GM19239 (cell line): ENCODE measurements at places on chromosomes 12 and 14.

DNA sequence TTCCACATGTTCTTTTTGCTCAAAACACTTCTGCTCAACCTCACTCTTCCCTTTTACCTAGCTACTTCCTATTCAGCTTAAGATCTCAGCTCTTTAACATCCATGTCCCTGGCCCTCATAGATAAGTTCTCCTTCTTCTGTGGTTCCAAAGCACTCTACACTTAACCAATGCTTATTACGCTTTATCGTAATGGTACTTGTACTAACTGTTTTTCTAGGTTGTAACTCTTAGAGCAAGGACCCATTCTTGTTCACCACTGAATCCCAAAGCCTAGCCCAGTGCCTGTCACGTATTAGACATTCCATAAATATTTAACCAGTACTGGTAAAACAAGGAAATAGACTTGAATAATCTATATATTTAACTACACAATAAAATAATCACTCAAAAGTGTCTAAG lies 5.3 kb downstream of the SLC41A2 start:
- DNase-seq: no peak

- DNase-seq: no peak
These were observed 2.1 kb downstream of the WNK1 start for GRCh38 chr12:754473-754820.

DNA sequence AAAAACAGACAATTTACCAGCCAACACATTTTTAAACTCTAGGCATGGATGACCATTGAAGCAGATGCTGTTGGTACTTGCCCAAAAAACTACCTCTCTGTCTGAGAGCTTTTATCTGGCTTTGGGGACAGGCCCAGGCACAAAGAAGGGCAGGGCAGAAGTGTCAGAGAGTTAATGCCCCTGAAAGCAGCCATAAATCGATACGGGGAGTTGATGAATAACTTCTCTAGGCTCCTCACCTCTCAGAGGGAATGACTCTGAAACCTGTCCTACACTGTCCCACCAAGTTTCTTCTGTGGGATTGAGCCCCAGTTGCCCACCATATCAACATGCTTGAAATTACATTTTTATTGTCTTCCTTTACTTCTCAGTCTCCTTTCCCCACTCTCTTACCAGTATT lies 113.0 kb upstream of the DAAM1 start:
- DNase-seq: no peak

- DNase-seq: no peak
These were observed 687 bp downstream of the IFFO1 start for GRCh38 chr12:6555018-6555691.

DNA sequence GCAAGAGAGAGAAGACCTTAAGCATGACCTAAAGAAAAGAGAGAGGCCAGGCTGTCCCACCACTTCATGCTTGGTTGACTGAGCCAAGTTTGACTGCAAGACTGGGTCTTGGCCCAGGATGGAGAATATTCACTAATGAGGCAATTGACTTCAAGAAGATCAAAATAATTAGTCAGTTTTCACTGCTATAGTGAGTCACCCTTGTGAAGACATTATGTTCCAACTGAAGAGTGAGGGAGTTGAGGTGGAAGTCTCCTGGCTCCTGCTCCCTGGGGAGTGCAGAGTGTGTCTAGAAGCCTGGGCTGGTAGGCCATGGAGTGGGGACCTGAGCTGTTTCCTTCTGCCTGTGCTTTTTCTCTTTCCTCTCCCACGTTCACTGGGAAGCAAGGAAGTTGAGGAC lies 117.6 kb downstream of the CACNA1C start:
- no peak for DNase-seq

- no peak for DNase-seq
These were observed 18.7 kb downstream of the CCDC63 start for GRCh38 chr12:110865521-110865920.

DNA sequence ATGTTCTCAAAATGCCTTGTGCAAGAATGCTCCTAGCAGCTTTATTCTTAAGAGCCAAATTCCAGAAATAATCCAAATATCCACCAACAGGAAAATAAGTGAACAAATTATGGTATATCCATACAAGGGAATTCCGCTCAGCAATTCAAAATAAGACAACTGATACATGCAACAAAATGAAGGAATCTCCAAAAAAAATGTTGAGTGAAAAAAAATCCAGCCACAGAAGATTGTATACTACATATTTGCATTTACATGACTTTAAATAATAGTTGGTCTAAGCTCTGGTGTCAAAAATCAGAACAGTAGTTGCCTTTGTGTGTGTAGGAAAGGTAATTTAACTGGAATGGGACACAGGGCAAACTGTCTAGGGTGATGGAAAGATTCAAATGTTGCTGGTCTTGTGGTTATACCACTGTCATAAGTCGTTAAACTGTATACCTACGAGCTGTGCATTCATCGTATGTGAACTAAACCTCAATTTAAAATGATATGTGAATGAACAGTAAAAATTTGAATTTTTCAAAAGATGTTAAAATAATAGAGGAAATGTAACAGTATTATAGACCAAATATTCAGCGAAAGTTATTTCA lies 3.2 kb downstream of the CD69 start:
- DNase-seq: no peak

GRCh38 chr12:41407232-41407799 lies 219.2 kb downstream of the PDZRN4 start:
- DNase-seq: no peak

GRCh38 chr14:33165144-33165925 lies 226.7 kb downstream of the NPAS3 start:
- no peak for DNase-seq

DNA sequence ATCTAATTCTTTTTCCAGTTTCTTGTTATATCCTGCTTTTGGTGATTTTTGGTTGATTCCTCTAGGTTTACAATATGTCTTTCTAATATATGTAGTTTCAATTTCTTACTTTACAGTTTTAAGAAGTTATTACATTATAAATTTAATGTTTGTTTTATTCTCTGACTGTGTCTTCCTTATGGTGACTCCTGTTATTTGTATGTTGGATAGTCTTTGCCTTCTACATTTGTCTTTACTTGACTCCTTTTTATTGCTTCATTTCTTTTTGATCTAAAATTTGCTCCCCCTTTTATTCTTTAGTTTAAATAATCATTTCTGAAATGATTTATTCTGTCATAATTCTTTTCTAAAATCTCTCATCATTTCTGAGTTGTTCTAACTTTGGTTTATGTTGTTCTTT lies 125.8 kb downstream of the CCDC91 start:
- no peak for DNase-seq

DNA sequence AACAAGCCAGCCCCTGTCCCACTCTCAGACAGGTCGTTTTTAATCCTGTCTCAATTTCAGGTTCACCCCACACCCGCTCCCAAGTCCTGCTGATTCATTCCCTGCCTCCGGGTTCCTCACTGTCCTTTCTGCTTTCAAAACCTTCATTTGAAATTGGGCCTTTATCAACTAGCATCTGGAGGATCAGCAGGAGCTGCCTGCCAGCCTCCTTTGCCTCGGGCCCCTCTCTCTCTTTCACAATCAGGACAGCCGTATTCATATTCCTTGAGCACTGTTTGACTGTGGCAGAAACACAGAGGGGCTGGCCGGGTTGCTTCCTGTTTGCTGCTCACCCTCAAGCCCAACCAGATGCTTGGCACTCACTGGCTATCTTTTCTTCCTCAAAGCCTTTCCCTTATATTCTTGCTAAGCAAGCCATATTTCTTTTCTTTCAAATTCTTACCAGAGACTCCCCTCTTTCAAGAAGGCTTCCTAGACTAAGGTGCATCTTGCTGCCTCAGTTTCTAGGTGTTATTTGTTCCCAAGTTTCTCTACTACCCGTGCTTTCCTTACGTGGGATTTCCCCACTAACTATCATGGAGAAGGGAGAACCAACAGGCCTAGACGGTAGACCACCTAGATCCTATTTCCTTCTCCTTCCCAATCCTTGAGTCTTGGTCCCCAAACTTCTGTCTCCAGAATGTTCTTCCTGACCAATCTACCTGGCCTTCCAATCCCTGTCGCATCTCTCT lies 3.0 kb downstream of the GALNT6 start:
- no peak for DNase-seq

DNA sequence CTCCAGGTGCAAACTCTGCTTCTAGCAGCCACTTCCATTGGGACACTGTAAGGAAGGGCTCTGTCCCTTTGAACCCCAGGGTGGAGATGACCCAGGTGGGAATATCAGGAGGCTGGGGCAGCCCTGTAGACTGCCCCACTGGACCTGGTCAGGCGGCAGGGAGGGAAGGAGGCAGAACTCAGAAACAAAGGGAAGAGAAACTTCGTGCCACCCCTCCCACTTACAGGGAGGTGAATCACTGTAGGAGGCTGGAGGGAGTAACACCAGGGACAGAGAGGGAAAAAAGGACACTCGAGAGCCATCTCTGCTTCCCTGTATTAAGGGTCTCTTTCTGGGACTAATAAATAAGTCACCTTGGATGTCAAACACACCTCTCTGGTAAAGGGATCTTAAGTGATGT lies 37.4 kb downstream of the ISCA2 start:
- DNase-seq: no peak

DNA sequence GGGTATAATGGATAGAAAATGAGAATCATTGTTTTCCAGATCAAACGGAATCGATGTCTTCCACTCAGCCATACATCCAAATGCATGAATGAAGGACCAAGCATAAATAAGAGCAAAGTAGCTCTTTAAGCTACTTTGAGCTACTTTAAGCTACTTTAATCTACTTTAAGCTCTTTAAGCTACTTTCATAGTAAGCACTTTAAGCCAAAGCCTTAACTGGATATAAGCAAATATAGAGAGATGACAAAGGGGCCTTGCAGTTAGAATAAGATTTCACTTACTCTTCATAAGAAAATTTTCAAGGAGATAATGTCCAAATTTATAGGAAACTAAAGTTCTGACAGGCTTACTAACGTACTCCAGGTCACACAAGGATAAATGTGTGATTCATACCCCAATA lies 355.6 kb upstream of the KITLG start:
- no peak for DNase-seq

DNA sequence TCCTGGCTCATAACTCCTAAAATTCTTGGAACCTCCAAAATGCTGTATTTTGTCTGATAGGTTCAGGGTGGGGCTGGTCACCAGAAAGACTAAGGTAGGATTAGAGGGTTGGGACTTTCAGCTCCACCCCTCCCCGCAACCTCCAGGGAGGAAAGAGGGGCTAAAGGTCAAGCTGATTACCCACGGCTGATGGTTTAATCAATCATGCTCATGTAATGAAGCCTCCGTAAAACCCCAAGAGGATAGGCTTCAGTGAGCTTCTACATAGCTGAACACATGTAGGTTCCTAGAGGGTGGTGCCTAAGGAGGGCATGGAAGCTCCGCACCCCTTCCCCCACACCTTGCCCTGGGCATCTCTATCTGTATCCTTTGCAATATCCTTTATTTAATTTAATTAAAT lies 60.0 kb downstream of the DGLUCY start:
- DNase-seq: no peak

GRCh38 chr12:61525331-61525730 lies 734.9 kb upstream of the USP15 start:
- DNase-seq: no peak

DNA sequence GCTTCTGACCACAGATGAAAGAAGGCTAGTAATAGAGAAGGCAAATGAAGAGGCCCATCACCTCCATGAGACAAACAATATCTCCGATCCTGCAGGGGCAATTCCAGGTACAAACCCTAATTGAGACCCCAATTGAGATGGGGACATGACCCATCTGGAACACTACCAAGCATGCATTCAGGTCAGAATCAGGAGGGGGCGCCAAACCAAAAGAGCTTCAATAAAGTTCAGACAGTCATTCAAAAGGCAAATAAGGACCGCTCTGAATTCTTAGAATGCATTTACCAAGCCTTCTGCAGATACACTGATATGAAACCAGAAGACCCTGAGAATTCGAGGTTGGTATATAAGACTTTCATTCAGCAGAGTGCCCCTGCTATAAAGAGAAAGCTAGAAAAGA lies 10.2 kb upstream of the EDDM3B start:
- no peak for DNase-seq

DNA sequence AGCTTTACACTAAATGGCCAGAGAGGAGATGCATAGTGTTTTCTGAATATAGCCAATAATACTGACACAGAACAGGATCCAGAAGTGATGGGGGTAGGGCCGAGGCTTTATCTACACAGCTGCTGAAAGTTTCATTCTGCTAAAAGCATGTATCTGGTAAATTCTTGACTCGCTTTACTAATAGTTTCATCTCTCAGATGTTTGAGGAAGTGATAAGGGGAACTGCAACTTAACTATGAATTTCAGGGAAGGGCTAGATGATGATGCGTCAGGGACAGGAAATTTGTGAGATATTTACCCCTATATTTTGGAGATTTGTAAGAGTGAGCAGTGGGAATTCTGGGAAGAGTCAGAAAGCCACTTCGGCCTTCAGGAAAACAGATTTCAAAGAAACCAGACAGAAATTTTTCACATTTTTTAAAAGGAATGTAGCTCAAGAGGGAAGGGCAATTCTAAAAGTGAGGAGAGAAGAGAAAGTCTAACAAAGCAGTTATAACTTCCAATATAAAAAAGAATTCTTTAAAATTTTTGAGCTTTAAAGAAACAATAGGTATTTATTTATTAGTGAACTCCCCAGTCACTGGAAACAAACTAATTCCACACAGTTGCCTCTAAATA lies 243.1 kb downstream of the BCAT1 start:
- peak; percentile 36 for DNase-seq

GRCh38 chr12:123011701-123012100 lies 31.2 kb downstream of the ARL6IP4 start:
- no peak for DNase-seq

DNA sequence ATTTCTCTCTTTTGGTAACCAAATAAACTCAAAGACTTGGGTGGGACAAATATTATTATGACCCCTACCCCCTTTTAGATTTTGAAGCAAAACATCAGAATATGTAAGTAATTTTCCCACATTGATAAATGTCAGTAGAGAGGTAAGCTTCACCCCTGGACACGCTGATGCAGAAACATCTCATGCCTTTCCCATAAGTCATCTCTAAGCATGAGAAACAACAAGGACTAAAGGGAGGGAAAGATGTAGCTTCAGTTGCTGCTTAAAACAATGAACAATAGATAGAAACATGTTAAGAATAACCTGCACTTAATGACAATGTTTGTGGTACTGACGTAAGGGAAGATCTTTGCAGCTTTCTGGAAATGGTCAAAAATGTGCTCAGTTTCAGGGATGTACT lies 56.3 kb upstream of the SLC8A3 start:
- no peak for DNase-seq

DNA sequence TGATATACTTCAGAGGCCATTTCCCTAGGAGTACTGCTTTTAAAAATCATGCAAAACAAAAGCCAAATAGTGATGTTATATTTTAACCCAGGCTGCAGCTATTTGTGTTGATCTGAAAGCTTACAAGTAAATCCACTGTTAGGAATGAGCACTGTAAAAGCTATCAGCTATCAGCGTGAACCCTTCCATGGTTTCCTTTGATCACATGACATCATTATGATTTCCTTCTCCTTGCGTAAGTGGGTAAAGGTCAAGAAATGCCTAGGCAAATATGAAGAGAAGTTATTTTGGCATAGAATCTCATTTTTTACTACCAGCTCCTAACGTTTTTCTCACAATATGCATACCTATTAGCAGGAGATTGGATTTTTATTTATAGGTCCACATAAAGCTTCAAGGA lies 48.6 kb upstream of the CATSPERB start:
- DNase-seq: no peak
